Progenitor cell of endocrine pancreas (in vitro differentiated cells): ENCODE measurements at places on chromosomes 12 and 14.

- no peaks in the 10 kb centered on the region for H3K36me3 ChIP-seq
- no peak for DNase-seq
- H3K4me3 ChIP-seq: no peak overlapping the region
- H3K4me1 ChIP-seq: no peaks in the 10 kb centered on the region
Observed at GRCh38 chr12:104586351-104586919, 129.7 kb downstream of the CHST11 start.

GRCh38 chr12:65858831-65859230, 34.5 kb downstream of the HMGA2 start:
- H3K4me3 ChIP-seq: no peak overlapping the region
- no peaks in the 10 kb centered on the region for H3K27me3 ChIP-seq
- DNase-seq: no peak
- no peak overlapping the region for H3K27ac ChIP-seq
- peaks cover 5% of the 10 kb centered on the region for H3K4me1 ChIP-seq

GRCh38 chr14:75979648-75980565, 1.9 kb downstream of the TGFB3 start:
- no peaks in the 10 kb centered on the region for H3K36me3 ChIP-seq
- H3K4me3 ChIP-seq: peak overlapping the region; percentile 52
- DNase-seq: no peak
- peaks cover 41% of the 10 kb centered on the region for H3K4me1 ChIP-seq
- H3K27ac ChIP-seq: peak overlapping the region; percentile 85

GRCh38 chr12:24902511-24903328, 46.2 kb downstream of the BCAT1 start:
- peaks cover 6% of the 10 kb centered on the region for H3K36me3 ChIP-seq
- peaks cover 14% of the 10 kb centered on the region for H3K27me3 ChIP-seq
- H3K27ac ChIP-seq: no peak overlapping the region
- DNase-seq: peak; percentile 29
- peak overlapping the region; percentile 76 for H3K4me3 ChIP-seq

- no peaks in the 10 kb centered on the region for H3K4me1 ChIP-seq
- H3K27me3 ChIP-seq: peaks cover 56% of the 10 kb centered on the region
- no peak overlapping the region for H3K4me3 ChIP-seq
- no peak for DNase-seq
- no peak overlapping the region for H3K27ac ChIP-seq
- no peaks in the 10 kb centered on the region for H3K36me3 ChIP-seq
Observed at GRCh38 chr12:52628841-52629240, 10.5 kb upstream of the KRT73 start.

GRCh38 chr12:101733166-101733565, 6.1 kb downstream of the SYCP3 start:
- H3K36me3 ChIP-seq: peaks cover 7% of the 10 kb centered on the region
- H3K27me3 ChIP-seq: no peaks in the 10 kb centered on the region
- H3K4me1 ChIP-seq: no peaks in the 10 kb centered on the region
- DNase-seq: no peak
- H3K27ac ChIP-seq: no peak overlapping the region

- DNase-seq: no peak
- H3K27me3 ChIP-seq: no peaks in the 10 kb centered on the region
- peaks cover 24% of the 10 kb centered on the region for H3K4me1 ChIP-seq
- no peak overlapping the region for H3K27ac ChIP-seq
- no peak overlapping the region for H3K4me3 ChIP-seq
- no peaks in the 10 kb centered on the region for H3K36me3 ChIP-seq
Observed at GRCh38 chr12:41473441-41473840, 285.3 kb downstream of the PDZRN4 start.

- H3K27ac ChIP-seq: no peak overlapping the region
- no peak for DNase-seq
Observed at GRCh38 chr14:68589447-68590200, 203.2 kb downstream of the ZFP36L1 start.

DNA sequence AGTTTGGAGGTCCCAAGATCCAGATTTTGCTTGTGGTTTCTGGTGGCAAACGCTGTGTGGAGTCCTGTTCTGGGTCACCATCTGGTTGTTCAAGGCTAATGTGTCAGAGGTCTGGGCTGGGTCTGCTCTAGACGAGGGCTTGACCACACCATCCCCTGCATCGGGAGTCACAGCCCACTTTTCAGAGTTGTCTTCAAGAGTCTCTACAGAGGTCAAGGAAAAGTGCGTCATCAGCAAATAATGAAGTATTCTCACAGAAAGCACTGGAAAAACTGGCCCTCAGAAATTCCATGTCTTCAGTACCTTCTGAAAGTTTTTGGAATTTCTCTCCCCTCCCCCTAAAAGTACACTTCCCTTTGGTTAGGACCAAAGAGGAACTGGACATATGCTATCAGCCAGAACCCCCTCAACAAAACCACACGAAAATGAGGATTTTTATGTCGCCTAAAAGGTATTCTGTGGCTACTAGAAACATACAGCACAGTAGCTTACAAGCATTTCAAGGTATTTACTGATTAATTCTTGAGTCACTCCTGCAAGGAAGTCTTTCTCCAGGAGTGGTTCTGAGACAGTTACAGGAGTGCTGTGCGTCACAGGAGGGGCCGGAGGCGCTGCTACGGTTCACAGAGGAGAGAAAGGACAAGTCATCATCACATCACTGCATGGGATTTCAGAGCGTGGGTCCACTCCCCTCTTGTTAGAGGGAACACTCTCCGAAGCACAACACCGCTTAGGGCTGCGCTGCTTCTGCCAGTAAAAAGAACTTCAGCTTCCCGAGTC, 35.4 kb downstream of the RAD52 start:
- no peak for DNase-seq
- no peaks in the 10 kb centered on the region for H3K27me3 ChIP-seq
- no peaks in the 10 kb centered on the region for H3K4me1 ChIP-seq
- no peak overlapping the region for H3K4me3 ChIP-seq
- peaks cover 58% of the 10 kb centered on the region for H3K36me3 ChIP-seq

- H3K27me3 ChIP-seq: no peaks in the 10 kb centered on the region
- H3K27ac ChIP-seq: no peak overlapping the region
- peaks cover 42% of the 10 kb centered on the region for H3K36me3 ChIP-seq
- H3K4me3 ChIP-seq: no peak overlapping the region
Observed at GRCh38 chr12:20631711-20632110, 63.4 kb upstream of the SLCO1C1 start.

DNA sequence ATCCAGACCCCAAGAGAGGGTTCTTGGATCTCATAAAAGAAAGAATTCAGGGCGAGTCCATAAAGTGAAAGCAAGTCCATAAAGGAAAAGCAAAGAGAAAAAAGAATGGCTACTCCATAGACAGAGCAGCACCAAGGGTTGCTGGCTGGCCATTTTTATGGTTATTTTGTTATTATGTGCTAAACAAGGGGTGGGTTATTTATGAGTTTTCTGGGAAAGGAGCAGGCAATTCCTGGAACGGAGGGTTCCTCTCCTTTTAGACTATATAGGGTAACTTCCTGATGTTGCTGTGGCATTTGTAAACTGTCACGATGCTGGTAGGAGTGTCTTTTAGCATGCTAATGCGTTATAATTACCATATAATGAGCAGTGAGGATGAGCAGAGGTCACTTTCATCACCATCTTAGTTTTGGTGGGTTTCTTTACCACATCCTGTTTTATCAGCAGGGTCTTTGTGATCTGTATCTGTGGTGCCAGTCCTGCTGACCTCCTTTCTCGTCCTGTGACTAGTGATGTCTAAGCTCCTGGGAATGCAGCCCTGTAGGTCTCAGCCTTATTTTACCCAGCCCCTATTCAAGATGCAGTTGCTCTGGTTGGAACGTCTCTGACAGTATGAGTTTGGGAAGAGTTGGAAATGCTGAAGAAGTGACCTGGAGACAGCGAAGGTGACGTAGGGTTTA, 100.5 kb downstream of the ZNF664 start:
- no peak overlapping the region for H3K4me3 ChIP-seq
- no peak for DNase-seq
- H3K27ac ChIP-seq: no peak overlapping the region
- no peaks in the 10 kb centered on the region for H3K36me3 ChIP-seq

DNA sequence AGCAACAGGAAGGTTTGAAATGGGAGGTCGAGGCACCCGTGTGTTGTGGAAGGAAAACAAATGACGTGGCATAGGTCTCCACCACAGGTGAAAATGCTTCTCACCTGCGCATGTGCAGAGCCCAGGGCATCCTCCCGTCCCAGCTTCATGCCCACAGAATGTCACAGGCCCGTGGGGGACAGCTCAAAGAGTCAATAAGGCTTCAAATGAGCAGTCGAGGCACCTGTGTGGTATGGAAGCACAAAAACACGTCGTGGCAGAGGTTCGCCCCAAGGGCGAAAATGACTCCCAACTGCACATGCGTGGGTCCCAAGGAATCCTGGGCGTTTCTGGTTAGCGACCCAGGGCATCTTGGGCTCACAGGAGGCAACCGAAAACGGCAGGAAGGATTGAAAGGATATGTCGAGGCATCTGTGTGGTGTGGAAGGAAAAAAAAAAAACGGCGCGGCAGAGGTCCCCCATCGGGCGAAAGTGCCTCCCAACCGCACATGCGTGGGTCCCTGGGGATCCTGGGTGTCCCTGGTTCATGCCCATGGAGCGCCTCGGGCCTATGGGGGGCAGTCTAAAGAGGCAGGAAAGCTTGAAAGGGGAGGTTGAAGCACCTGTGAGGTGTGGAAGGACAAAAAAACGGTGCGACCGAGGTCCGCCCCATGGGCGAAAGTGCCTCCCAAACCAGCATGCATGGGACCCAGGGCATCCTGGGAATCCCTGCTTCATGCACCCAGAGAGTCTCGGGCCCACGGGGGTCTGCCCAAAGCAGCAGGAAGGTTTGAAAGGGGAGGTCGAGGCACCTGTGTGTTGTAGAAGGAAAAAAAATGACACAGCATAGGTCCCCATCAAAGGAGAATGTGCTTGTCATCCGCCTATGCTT, 578.5 kb downstream of the ALG10 start:
- peak; percentile 9 for DNase-seq
- no peak overlapping the region for H3K27ac ChIP-seq
- no peaks in the 10 kb centered on the region for H3K4me1 ChIP-seq
- H3K27me3 ChIP-seq: no peaks in the 10 kb centered on the region
- H3K4me3 ChIP-seq: no peak overlapping the region

DNA sequence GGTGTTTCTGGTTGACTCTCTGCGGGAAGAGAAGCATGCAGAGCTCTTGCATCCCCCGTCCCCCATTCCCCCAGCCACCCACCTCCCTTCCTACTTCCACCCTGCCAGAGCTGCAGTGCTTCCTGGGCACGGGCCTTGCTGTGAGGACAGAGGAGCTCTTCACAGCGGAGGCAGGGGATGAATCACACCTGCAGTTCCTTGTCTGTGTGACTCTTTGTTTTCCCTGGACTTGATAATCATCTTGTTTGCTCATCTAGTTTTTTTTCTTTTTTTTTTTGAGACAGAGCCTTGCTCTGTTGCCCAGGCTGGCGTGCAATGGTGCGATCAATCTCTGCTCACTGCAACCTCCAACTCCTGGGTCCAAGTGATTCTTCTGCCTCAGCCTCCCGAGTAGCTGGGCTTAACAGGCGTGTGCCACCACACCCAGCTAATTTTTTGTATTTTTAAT, 27.8 kb downstream of the ANKRD9 start:
- peaks cover 11% of the 10 kb centered on the region for H3K36me3 ChIP-seq
- H3K27me3 ChIP-seq: no peaks in the 10 kb centered on the region
- DNase-seq: no peak
- no peak overlapping the region for H3K4me3 ChIP-seq
- H3K4me1 ChIP-seq: no peaks in the 10 kb centered on the region
- no peak overlapping the region for H3K27ac ChIP-seq

GRCh38 chr14:34064349-34064748, 113.5 kb upstream of the EGLN3 start:
- H3K27me3 ChIP-seq: peaks cover 12% of the 10 kb centered on the region
- no peak overlapping the region for H3K4me3 ChIP-seq
- peaks cover 12% of the 10 kb centered on the region for H3K4me1 ChIP-seq
- no peaks in the 10 kb centered on the region for H3K36me3 ChIP-seq
- no peak overlapping the region for H3K27ac ChIP-seq
- no peak for DNase-seq

GRCh38 chr12:50016501-50017475, 8.5 kb downstream of the RACGAP1 start:
- H3K36me3 ChIP-seq: peaks cover 5% of the 10 kb centered on the region
- no peak for DNase-seq
- peaks cover 6% of the 10 kb centered on the region for H3K4me1 ChIP-seq
- H3K27me3 ChIP-seq: no peaks in the 10 kb centered on the region

DNA sequence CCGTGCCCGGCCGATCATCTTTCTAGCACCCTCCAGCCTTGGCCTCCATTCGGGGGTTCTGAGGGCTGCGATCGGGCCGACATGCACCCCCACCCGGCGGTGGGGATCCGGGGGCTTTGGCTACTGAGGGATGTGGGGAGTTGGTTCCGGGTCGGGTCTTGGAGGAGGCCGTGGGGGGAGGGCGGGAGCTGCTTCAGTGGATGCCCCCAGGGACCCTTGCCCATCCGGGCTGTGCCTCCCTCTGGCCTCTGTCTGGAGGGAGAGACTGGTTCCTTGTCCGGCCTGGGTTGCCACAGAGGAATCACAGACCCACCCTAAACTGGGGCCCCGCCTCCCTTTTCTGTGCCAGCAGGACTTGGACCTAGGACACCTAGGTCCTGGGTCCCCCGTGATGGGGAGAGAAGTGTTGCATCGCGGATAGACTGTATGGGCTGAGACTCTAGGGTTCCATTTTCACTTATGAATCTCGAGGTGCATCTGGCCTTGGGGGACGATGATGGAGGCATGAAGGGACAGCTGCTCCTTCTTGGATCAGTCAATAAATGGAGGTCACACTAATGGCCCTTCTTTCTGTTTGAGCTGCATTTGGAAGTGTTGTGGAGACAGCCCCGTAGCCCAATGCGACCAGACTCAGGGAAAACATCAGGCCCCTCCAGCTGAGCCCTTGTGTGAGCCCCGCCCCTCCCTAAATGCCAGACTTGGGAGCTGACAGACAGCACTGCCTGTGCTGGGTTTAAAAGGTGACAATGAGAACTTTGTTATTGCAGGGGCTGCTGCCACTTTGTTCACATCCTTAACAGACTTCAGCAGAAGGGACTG, 577 bp downstream of the DTX3 start:
- peak overlapping the region; percentile 85 for H3K4me3 ChIP-seq
- H3K27me3 ChIP-seq: peaks cover 18% of the 10 kb centered on the region
- no peak for DNase-seq
- H3K27ac ChIP-seq: peak overlapping the region; percentile 89
- peaks cover 27% of the 10 kb centered on the region for H3K36me3 ChIP-seq

DNA sequence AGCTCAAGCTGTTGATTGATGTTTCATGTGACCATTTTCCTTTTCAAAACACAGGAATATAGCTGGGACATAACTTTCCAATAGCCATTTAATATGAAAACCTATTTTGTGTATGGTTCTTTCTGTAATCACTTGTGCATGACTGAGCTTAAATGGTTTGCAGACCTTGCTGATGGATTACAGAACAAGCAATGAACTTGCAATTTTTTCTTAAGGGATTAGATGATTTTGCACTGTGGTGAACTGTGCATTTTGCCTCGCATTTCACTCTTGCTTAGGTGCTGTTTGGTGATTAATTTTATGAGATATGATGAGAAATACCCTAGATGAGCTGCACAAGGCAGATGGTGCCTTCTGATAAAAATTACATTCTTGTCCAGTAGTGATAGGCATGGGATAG, 419.0 kb upstream of the FBXO33 start:
- no peak overlapping the region for H3K4me3 ChIP-seq
- no peaks in the 10 kb centered on the region for H3K27me3 ChIP-seq
- H3K4me1 ChIP-seq: peaks cover 2% of the 10 kb centered on the region
- DNase-seq: no peak

- H3K4me3 ChIP-seq: no peak overlapping the region
- H3K36me3 ChIP-seq: peaks cover 19% of the 10 kb centered on the region
- peaks cover 2% of the 10 kb centered on the region for H3K4me1 ChIP-seq
- DNase-seq: no peak
- H3K27me3 ChIP-seq: no peaks in the 10 kb centered on the region
Observed at GRCh38 chr14:71625175-71625574, 307.1 kb upstream of the RGS6 start.

GRCh38 chr14:76375947-76376404, at the start of gene ESRRB:
Gene ESRRB, plus strand, starts transcription at chr14:76376137. Its CDS starts 265 bp downstream, at chr14:76376402.
- no peaks in the 10 kb centered on the region for H3K36me3 ChIP-seq
- no peak within 1 kb of the TSS for H3K27ac ChIP-seq
- H3K27me3 ChIP-seq: peaks cover 90% of the 10 kb centered on the region
